ENCODE measurements at places on chromosomes 5 and 9. TPM values are rescaled to one million over a fixed set of nuclear protein-coding genes. Genes with fewer than 3 reads are reported as not detected.

- H3K4me3 ChIP-seq: no peak overlapping the region
- H3K4me1 ChIP-seq: no peaks in the 10 kb centered on the region
- no peaks in the 10 kb centered on the region for H3K27me3 ChIP-seq
- H3K27ac ChIP-seq: no peak overlapping the region
- no peaks in the 10 kb centered on the region for H3K36me3 ChIP-seq
Observed at GRCh38 chr9:77647267-77648233, 572 bp downstream of the GNA14 start.

The MAMDC2 gene
- total RNA-seq: 2.7 TPM

The OR1Q1 gene
- total RNA-seq: not detected

The PPP1R26 gene
- 41.2 TPM for total RNA-seq

- DNase-seq: no peak
- peaks cover 46% of the 10 kb centered on the region for H3K4me1 ChIP-seq
Observed at GRCh38 chr9:37405350-37405749, 17.1 kb upstream of the GRHPR start.

The EFCAB9 gene
- not detected for total RNA-seq

The FAM193B gene
- 102 TPM for total RNA-seq

The SIT1 gene
- total RNA-seq: not detected

GRCh38 chr5:180596668-180597231, 5.5 kb upstream of the SCGB3A1 start:
- no peak for DNase-seq
- no peak overlapping the region for H3K27ac ChIP-seq
- H3K36me3 ChIP-seq: no peaks in the 10 kb centered on the region
- no peaks in the 10 kb centered on the region for H3K4me1 ChIP-seq

DNA sequence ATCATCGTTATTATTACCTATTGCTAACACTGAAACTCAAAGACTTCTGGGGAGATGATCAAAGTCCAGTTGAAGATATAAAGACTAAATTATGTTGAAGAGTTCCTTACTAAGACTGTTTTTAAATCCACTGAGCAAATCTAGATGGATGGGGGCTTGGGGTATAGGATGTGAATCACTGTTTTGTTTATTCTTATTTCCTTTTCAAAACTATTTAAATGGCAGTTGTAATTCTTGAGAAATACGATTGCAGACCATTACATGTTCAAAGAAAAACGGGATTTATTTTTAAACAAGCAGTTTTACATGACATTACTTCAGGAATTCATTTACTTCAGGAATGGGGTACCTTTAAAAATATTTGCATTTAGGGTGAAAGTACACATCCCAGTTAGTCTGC, 4.3 kb downstream of the RASGRF2 start:
- H3K4me1 ChIP-seq: peaks cover 38% of the 10 kb centered on the region
- H3K36me3 ChIP-seq: no peaks in the 10 kb centered on the region
- H3K4me3 ChIP-seq: no peak overlapping the region
- no peak overlapping the region for H3K27ac ChIP-seq
- no peaks in the 10 kb centered on the region for H3K27me3 ChIP-seq
- DNase-seq: no peak

The IL17B gene
- total RNA-seq: not detected

GRCh38 chr5:136166909-136167308, 26.1 kb downstream of the SMIM32 start:
- DNase-seq: no peak
- H3K4me1 ChIP-seq: no peaks in the 10 kb centered on the region
- H3K36me3 ChIP-seq: peaks cover 5% of the 10 kb centered on the region
- no peak overlapping the region for H3K27ac ChIP-seq

- H3K4me3 ChIP-seq: no peak overlapping the region
- H3K27ac ChIP-seq: no peak overlapping the region
- H3K4me1 ChIP-seq: peaks cover 15% of the 10 kb centered on the region
- no peaks in the 10 kb centered on the region for H3K36me3 ChIP-seq
- no peak for DNase-seq
- H3K27me3 ChIP-seq: no peaks in the 10 kb centered on the region
Observed at GRCh38 chr5:128224336-128224735, 140.8 kb downstream of the SLC12A2 start.

GRCh38 chr9:98080780-98081179, 24.2 kb downstream of the NANS start:
- peaks cover 18% of the 10 kb centered on the region for H3K36me3 ChIP-seq
- H3K4me1 ChIP-seq: peaks cover 30% of the 10 kb centered on the region
- H3K27ac ChIP-seq: peak overlapping the region; percentile 72
- H3K27me3 ChIP-seq: no peaks in the 10 kb centered on the region

The GSN gene
- total RNA-seq: 135 TPM

DNA sequence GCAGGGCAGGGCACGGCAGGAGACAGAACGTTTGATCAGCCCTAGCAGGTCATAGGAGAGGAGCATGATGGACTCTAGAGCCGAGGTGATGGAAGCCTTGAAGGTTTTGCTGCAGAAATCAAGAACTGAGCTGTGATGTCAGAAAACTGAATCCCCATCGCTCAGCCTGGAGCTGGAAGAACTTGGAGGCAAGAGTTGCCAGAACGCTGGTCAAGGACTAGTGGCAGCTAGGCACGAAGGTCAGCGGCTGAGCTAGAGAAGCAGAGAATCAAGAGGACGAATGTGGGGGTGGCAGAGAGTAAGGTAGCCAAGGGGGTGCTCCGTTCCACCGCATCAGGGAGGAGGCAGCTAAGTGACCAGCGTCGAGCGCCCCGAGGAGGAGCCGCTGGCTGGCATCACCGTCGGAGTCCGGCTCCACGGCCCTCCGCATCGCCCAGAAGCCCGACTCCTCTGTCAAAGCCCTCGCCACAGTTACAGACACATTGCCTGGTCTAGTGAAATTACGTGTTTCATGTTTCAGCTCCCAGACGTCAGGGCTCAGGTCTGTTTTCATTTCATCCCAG, 1.2 kb upstream of the GALNT10 start:
- peak; percentile 23 for DNase-seq
- H3K36me3 ChIP-seq: no peaks in the 10 kb centered on the region
- no peaks in the 10 kb centered on the region for H3K27me3 ChIP-seq
- peak overlapping the region; percentile 73 for H3K4me3 ChIP-seq
- no peak overlapping the region for H3K27ac ChIP-seq
- peaks cover 37% of the 10 kb centered on the region for H3K4me1 ChIP-seq

- H3K4me1 ChIP-seq: peaks cover 16% of the 10 kb centered on the region
- H3K36me3 ChIP-seq: no peaks in the 10 kb centered on the region
- H3K4me3 ChIP-seq: no peak overlapping the region
- H3K27me3 ChIP-seq: no peaks in the 10 kb centered on the region
- peak; percentile 77 for DNase-seq
- no peak overlapping the region for H3K27ac ChIP-seq
Observed at GRCh38 chr9:76637416-76637815, 126.8 kb upstream of the PCA3 start.

DNA sequence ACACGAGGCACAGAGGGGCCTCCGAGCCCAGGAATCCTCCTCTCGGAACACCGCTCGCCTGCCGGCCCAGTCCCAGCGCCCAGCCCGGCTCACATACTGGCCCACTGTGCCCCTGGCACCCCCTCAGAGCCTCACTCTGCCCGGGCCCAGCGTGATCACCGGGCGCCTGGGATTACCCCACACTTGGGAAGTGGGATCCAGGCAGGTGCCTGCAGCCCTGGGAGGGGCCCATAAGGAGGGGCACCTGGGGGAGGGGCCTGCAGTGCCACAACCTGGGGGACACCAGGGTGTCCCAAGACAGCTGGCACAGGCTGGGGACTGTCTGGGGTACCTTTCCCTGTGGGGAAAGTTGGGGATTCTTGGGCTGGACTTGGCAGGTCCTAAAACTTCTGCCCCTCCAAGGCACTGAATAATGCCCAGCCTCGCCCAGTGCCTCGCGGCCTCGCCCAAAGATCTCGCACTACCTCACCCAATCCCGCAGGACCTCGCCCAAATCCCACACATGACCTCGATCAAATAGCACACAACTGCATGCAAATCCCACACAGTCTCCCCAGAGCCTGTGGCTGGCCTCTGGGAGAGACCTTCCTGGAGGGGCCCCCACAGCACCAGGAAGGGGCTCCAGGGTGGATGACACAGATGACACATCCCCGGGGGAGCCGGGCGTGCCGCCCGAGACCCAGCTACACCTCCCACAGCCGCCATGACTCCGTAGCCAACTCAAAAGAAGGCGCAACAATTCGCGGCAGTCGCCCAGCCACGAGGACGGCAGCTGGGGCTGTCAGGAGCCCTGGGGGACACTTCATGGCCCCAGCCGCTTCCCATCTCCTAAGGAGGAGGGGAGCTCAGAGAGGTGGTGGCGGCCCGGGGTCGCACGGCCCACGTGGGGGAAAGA, 13.7 kb downstream of the NOTCH1 start:
- no peaks in the 10 kb centered on the region for H3K27me3 ChIP-seq
- DNase-seq: no peak
- no peaks in the 10 kb centered on the region for H3K4me1 ChIP-seq
- H3K4me3 ChIP-seq: no peak overlapping the region

DNA sequence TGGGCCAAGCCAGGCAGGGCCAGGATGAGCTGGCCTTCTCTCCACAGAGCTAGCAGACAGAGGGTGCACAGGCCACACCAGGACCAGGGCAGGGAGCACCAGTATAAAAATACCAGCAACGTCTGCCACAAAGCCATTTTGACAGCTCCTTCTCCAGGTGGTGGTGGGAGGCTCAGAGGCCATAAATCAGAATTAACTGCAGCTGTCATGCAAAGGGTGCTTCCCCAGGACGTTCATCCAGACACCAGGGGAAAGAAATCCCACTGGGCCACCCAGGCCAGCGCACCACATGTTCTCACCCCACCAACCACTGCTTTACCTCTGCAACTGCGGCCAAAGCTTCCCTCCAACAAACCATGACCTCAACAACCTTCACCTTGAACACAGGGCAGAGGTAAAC, 403.7 kb upstream of the TRPC7 start:
- no peaks in the 10 kb centered on the region for H3K36me3 ChIP-seq
- DNase-seq: no peak
- no peak overlapping the region for H3K27ac ChIP-seq
- H3K4me1 ChIP-seq: peaks cover 12% of the 10 kb centered on the region
- no peak overlapping the region for H3K4me3 ChIP-seq

DNA sequence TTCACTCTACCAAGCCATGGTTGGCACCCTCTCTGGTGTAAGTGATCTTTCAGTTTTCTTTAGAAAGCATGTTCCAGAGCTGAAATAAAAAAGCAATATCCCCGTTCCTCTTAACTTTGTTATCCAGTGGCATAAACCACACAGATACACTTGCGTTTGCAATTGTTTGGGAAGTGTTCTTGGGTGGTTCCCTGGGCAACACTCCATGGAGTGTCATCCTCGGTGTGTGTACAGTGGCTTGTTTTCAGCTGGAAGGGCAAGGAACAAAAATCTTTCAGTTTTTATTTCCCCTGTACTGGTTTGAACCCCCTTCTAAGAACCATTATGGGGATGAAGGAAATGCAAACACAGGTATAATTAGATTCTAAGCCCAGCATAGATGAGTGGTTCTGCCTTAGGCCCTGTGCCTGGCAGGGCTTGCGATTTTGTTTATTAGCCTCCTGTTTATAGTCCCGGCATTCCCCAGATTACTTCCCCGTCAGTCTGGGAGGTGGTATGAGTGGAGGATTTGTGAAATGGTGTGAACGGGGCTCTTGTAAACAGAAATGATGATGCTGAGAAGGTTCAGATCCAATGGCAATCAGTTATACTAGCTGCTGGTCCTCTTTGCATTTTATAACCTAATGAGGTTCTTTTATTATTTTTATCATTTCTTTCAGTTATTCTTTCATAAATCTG, 76.0 kb upstream of the CD180 start:
- no peaks in the 10 kb centered on the region for H3K27me3 ChIP-seq
- H3K4me3 ChIP-seq: no peak overlapping the region
- no peaks in the 10 kb centered on the region for H3K4me1 ChIP-seq
- no peaks in the 10 kb centered on the region for H3K36me3 ChIP-seq
- DNase-seq: no peak

DNA sequence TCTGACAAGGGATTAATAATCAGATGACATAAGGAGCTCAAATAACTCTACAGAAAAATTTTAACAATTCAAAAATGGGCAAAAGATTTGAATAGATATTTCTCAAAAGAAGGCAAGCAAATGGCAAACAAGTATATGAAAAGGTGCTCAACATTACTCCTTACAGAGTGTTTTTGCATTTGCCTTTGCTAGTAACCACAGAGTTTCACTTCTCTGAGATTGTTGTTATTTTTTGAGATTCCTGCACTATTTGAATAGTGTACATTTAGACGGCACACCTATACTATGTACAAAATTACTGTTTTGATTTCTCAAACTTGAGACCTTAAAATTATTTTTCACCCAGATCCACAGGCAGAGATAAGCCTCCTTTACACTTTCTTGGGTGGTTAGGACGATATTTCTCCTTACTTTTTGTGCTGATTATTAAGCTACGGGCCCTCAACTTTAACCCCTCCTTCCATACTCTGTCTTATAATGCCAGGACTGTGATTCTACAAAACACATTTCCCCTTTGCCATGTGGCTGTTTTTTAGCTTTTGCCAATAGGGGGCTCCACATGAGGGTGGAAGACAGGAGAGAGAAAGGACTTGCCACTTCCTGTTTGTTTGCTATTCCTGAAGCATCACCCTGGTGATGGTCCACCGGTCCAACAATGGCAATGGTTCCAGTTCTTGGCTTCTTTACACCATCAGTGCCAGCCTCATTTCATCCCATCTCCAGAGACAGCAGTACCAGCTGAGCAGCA, 65.0 kb upstream of the DAP start:
- no peaks in the 10 kb centered on the region for H3K27me3 ChIP-seq
- H3K27ac ChIP-seq: no peak overlapping the region
- H3K4me1 ChIP-seq: no peaks in the 10 kb centered on the region
- H3K36me3 ChIP-seq: no peaks in the 10 kb centered on the region
- DNase-seq: no peak

The C6 gene
- not detected for total RNA-seq

DNA sequence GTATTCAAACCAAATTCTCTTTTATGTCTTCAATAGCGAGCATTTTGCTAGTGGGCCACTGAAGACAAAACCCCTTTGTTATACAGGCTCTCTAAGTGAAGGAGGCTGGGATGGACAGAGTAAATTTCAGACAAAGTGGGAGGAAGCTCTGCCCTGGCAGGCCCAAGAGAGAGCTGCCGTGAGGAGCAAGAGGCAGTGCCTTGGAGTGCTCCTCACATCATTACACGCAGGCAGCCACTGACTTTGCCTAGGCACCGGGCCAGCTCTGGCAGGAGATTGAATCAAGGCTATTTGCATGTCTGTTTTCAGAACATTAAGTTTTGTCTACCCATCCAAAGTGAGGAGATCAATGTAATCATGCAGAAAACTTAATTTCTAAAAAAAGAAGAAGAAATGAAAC, 167.7 kb downstream of the CCDC192 start:
- H3K4me1 ChIP-seq: peaks cover 17% of the 10 kb centered on the region
- no peak overlapping the region for H3K27ac ChIP-seq
- no peak for DNase-seq
- no peaks in the 10 kb centered on the region for H3K36me3 ChIP-seq
- no peak overlapping the region for H3K4me3 ChIP-seq
- no peaks in the 10 kb centered on the region for H3K27me3 ChIP-seq

The TTLL11 gene
- total RNA-seq: 2.3 TPM

The INSL4 gene
- not detected for total RNA-seq

All from PC-9 (cell line).